ENCODE measurements at places on chromosomes 4 and X.

DNA sequence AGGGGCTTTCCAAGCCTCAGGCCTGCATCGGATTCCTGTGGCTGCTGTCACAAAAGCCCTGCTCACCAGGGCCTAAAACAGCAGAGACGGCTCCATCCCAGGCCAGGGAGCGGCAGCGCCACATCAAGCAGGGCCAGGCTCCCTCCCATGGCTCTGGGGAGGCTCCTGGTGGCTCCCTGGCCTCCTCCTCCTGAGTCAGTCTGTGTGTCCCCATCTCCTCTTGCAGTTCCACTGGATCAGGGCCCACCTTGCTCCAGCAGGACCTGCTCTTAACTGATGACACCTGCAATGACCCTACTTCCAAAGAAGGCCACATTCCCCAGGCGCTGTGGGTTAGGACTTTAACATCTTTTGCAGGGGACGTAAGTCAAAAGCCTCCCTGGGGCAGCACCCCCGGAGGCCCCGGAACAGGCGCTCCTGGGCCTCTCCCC lies 51.9 kb downstream of the CPZ start:
- DNase-seq, result no peak

GRCh38 chr4:78428996-78429395 lies 122.6 kb upstream of the ANXA3 start:
- no peak for DNase-seq

GRCh38 chr4:111542056-111542455 lies 603.2 kb upstream of the FAM241A start:
- no peak for DNase-seq

GRCh38 chrX:10121787-10122186 lies 35.0 kb upstream of the CLCN4 start:
- no peak for DNase-seq

GRCh38 chr4:99749445-99750391 lies 66.9 kb upstream of the DAPP1 start:
- no peak for DNase-seq

DNA sequence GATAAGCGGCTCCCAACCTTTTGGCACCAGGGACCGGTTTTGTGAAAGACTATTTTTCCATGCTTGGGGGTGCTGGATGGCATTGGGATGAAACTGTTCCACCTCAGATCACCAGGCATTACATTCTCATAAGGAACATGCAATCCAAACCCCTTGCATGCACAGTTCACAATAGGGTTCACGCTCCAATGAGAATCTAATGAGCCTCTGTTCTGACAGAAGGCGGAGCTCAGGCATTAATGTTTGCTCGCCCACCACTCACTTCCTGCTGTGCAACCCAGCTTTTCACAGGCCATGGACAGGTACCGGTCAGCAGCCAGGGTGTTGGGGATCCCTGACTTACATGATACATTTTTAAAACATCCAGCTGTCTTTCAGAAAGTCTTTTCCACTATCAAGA lies 187.3 kb downstream of the SLC39A8 start:
- no peak for DNase-seq

- DNase-seq, result no peak
Observed at GRCh38 chrX:5957506-5957905, 271.2 kb downstream of the NLGN4X start.

DNA sequence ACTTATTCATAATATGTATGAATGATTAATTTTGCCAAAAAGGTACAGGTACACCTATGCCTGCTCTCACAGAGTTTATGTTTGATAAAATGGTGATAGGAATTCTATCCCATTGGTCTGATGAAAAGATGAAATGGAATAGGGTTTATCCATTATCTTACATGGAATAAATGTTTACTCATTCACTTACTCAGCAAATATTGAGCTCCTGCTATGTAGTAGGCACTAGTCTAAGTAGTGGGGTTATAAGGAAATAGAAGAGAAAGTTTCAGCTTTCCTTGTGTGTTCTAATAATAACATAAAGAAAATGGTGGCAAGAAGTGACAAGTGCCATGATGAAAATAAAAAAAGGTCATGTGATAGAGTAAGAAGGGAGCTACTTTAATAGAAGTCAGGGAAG lies 12.4 kb upstream of the SLC10A7 start:
- no peak for DNase-seq

GRCh38 chr4:139943277-139943676 lies 210.7 kb downstream of the MAML3 start:
- DNase-seq, result no peak

- DNase-seq, result no peak
Observed at GRCh38 chr4:21554066-21554465, 394.5 kb downstream of the KCNIP4 start.
